ENCODE measurements at places on chromosomes 13 and 19.
A peak's percentile ranks its signal among the peaks of the same experiment; 100 is the strongest.

DNA sequence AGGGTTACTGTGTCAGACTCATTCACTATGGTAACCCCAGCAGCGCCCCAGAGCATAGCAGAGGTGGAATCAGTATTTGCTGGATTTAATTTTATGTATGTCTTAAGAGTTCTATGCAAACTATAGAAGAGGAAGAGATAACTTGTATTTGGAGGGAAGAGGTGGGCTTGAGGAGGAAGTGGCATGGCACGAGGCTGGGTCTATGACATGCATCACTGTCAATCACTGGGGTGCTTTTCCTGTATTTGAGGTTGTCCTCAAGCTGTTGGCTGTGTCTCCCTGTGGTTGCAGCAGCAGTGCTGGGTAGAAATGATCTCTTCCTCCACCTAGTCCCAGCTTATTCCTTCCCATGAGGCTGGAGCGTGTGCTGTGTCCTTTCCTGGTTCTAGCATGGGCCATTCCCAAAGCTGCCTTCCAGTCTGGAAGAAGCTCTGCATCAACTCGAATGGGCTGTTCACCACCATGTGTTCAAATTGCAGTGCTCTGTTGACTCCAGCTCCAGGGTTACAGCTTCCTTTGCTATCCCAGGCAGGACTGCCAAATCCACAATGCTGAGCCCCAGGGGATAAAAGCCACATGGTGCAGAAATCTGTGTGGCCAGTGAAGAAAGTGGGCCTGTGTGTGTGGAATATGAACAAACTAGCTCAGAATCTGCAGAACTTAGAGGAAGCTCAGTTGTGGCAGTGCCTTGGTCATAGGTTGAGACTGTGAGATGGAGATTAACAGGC, 73.1 kb upstream of the MTIF3 start:
- no peak for DNase-seq

- no peak for DNase-seq
These were observed 35.6 kb downstream of the METTL21C start for GRCh38 chr13:102659168-102659713.

DNA sequence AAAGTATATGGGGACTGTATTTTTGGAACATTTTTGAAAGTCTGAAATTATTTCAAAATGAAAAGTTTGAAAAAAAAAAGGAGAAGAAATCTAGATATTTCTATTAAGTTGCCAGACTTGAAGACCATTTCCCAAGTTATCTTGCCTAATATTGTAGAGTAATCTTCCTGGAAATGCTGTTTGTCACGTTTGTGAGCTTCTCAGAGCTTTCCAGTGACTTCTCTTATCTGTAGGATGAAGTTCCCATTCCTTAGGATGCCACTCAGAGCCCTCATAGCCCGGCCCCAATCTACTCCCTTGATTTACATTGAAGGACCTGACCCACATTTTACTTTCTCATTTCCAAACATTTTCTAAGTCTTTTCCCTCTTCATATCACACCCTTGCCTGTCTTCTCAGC, 23.6 kb downstream of the CEACAM8 start:
- no peak for DNase-seq

- no peak for DNase-seq
These were observed 5.7 kb downstream of the C19orf25 start for GRCh38 chr19:1473085-1473851.

- no peak for DNase-seq
These were observed 31.2 kb downstream of the SYDE1 start for GRCh38 chr19:15138427-15138826.

DNA sequence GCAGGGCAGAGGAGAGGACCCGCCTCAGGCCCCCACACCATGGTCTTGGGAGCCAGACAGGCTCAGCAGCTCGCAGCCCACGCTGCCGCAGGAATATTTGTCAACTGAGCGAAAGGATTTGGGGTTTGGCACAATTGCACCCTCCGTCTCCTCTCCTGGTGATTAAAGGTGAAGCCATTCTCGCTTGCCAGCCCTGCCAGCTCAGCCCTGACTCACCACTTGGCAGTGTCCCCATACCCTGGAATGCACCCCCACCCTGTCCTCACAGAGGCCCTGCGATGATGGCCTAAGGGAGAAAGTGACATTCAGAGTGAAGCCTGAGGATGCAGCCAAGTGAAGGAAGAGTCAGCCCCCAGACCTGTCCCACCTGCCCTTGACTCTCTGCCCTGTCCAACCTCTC, 18.8 kb downstream of the CYTH2 start:
- peak; percentile 25 for DNase-seq

DNA sequence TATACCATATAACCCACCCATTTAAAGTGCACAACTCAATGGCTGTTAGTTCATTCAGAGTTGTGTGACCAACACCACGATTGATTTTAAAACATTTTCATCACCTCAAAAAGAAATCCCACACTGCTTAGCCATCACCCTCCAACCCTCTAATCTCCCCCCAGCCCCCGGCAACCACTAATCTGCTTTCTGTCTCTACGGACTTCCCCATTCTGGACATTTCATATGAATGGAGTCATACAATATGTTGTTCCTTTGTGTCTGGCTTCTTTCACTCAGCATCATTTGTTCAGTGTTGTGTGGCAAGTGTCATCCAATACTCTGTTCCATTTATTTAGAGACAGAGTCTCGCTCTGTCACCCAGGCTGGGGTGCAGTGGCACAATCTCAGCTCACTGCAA, 4.0 kb upstream of the PNMA8B start:
- DNase-seq = no peak

DNA sequence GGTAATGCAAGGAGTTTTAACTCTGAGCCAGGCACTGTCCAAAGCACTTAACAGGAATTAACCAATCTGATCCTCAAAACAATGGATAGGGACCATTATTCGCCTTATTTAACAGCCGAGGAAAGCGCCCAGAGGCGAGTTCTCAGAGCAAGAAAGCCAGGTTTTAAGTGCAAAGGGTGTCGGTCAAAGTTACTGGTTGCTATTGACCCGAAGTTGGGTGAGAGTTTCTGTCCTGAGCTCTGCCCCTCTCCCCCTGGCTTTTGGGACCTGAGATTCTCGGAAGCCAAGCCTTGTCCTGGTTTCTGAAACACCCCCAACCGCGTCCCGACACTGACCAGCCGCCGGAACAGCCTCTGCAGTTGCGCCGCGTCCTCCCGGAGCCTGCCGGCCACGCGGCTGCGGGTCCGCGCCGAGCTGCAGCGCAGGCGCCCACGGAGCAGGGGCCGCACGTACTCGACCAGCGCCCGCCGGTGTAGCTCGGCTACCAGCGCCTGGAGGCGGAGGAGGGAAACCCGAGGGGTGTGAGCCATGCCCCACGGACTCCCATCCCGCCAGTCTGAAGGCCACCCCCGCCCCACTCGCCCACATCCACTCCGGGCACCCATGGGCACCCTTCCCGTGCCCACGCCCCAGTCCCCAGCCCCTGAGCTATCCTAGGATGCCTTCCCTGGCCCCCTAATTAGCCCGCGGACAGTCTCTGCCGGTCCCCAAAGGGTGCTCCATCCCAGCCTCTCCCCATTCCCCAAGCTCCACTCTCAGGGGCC, 27.8 kb downstream of the EXOC3L2 start:
- no peak for DNase-seq

DNA sequence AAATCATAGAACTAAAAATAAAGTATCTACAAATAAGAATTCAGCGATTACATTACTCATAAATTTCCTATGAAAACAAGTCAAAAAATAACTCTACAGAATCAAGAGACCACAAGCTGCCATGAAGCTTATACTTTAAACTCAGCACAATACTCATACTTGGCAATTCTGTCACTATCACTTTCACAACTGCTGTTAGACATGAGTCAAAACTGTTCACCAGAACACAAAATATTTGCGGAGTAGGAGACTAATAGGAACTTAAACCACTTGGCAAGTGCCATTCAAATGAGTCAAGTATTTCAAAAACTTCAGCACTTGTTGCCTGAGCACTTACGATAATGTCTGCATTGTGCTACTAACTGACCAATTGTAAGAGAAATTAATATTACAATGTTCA, 387.8 kb upstream of the GPC6 start:
- peak; percentile 89 for DNase-seq

DNA sequence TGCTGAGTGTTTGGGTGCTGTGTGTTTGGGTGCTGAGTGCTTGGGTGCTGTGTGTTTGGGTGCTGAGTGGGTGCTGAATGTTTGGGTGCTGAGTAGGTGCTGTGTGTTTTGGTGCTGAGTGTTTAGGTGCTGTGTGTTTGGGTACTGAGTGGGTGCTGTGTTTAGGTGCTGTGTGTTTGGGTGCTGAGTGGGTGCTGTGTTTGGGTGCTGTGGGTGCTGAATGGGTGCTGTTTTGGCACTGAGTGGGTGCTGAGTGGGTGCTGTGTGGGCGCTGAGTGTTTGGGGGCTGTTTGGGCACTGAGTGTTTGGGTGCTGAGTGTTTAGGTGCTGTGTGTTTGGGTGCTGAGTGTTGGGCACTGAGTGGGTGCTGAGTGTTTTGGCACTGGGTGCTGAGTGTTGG, 48.5 kb upstream of the F7 start:
- no peak for DNase-seq

Measured in iris pigment epithelial cell (primary cell).